ENCODE measurements at places on chromosomes 1 and 21. TPM values are rescaled to one million over a fixed set of nuclear protein-coding genes. Genes with fewer than 3 reads are reported as not detected.

MMEL1 gene
- 14.3 TPM for polyA plus RNA-seq

CENPL gene
- 7.0 TPM for polyA plus RNA-seq

FGR gene
- polyA plus RNA-seq = 4.0 TPM

KRTAP19-2 gene
- polyA plus RNA-seq = not detected

CRP gene
- not detected for polyA plus RNA-seq

CHI3L2 gene
- polyA plus RNA-seq = 2.4 TPM

C1orf56 gene
- polyA plus RNA-seq = 7.0 TPM

CIART gene
- 3.4 TPM for polyA plus RNA-seq

TTLL10 gene
- polyA plus RNA-seq = 0.64 TPM

NPPA gene
- polyA plus RNA-seq = 1.8 TPM

SHISAL2A gene
- polyA plus RNA-seq = 0.58 TPM

LCE2C gene
- polyA plus RNA-seq = not detected

IGSF9 gene
- polyA plus RNA-seq = 107 TPM

- H3K4me3 ChIP-seq = no peak overlapping the region
- H3K27me3 ChIP-seq = no peaks in the 10 kb centered on the region
- no peak overlapping the region for H3K27ac ChIP-seq
- DNase-seq = no peak
- H3K4me1 ChIP-seq = no peaks in the 10 kb centered on the region
Measured at GRCh38 chr1:210093461-210093860, 139.1 kb upstream of the SERTAD4 start.

GRCh38 chr1:17094664-17095063 lies 24.6 kb downstream of the PADI2 start:
- H3K36me3 ChIP-seq = peaks cover 47% of the 10 kb centered on the region
- no peak overlapping the region for H3K27ac ChIP-seq
- no peak for DNase-seq
- no peaks in the 10 kb centered on the region for H3K27me3 ChIP-seq
- H3K4me1 ChIP-seq = peaks cover 4% of the 10 kb centered on the region

DNA sequence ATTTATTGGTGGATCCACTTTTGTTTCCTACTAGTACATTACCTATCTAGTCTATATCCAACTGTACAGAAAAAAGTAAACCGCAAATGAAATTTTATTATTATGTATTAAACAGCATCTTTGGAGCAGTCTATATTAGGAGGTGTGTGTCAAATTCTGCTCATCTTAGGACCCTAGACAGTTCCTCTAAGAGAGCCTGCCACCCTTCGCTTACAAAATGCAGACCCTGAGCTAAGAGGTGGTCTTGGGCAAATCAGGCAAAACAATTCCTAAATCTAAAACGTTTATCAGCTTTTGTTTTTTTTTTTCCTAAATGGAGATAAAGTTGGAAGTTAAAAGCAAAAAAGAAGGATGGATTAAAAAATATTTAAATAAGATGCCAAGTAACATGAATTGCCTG lies 85.3 kb downstream of the PBX1 start:
- peaks cover 12% of the 10 kb centered on the region for H3K36me3 ChIP-seq
- no peak overlapping the region for H3K4me3 ChIP-seq
- peaks cover 34% of the 10 kb centered on the region for H3K4me1 ChIP-seq
- no peak overlapping the region for H3K27ac ChIP-seq

GRCh38 chr1:21870611-21871010 lies 58.5 kb downstream of the LDLRAD2 start:
- H3K36me3 ChIP-seq = peaks cover 67% of the 10 kb centered on the region
- no peak overlapping the region for H3K4me3 ChIP-seq
- no peak overlapping the region for H3K27ac ChIP-seq
- H3K4me1 ChIP-seq = peaks cover 10% of the 10 kb centered on the region
- no peaks in the 10 kb centered on the region for H3K27me3 ChIP-seq

DNA sequence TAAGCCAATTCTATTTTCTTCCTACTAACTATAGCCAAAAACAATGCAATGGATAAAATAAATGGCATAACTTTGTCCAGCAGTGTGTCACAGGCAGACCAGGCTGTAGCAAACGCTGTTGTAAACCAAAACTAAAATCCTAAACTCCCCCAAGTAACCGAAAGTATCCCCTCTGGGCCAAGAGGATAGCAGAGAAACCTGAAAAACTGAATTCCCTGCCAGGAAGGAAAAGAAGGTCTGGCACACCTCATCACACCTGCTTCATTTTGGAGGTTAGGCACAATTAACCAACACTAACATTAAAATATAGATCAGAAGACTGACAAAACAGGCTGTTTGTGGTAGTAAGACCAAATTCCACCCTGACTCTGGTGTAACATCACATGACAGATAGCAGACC lies 356.8 kb upstream of the C1orf87 start:
- H3K27ac ChIP-seq = no peak overlapping the region
- DNase-seq = no peak
- no peaks in the 10 kb centered on the region for H3K36me3 ChIP-seq

GRCh38 chr1:178411756-178412399 lies 84.9 kb downstream of the CLEC20A start:
- no peak overlapping the region for H3K27ac ChIP-seq
- no peaks in the 10 kb centered on the region for H3K27me3 ChIP-seq
- no peak for DNase-seq
- no peaks in the 10 kb centered on the region for H3K36me3 ChIP-seq
- H3K4me1 ChIP-seq = no peaks in the 10 kb centered on the region

DNA sequence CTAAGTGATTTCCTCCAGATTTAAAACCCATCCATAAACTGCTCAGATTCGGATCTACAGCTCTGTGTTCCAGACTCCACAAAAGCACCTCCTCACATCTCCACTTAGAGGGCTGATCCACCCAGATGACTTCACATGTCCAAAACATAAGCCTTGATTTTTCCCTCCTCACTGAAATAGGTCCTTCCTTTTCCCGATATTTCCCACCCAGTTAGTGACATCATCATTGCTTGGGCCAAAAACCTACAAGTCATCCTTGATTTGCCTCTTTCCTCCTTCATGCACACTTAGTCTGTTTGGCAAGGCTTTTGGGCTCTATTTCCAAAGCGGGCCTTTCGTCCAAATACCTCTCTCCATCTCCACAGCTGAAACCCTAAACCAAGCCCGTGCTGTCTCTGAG lies 32.3 kb downstream of the CCDC185 start:
- no peaks in the 10 kb centered on the region for H3K36me3 ChIP-seq
- no peak for DNase-seq
- no peaks in the 10 kb centered on the region for H3K4me1 ChIP-seq
- no peak overlapping the region for H3K4me3 ChIP-seq

DNA sequence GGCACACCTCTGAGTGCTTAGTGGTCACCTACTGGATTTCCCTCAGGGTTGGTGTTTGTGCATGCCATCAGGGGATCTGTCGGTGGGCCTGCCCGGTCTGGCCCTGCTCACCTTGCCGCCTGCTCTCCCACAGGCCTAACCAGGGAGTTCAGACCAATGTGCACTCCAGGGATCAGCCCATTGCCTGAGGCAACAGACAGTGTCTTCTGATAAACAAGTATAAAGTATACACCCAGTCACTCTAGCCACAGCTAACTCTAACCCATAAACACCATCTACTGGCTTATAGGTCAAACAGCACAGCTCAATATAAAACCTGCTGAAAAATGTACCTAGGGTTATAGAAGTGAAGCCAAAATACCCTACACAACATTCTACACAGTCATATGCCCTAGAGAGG lies 1300.0 kb downstream of the PLA2G4A start:
- no peak overlapping the region for H3K4me3 ChIP-seq
- no peaks in the 10 kb centered on the region for H3K27me3 ChIP-seq
- no peak overlapping the region for H3K27ac ChIP-seq
- no peak for DNase-seq

GRCh38 chr1:59768792-59769735 lies 45.7 kb upstream of the HOOK1 start:
- H3K4me1 ChIP-seq = no peaks in the 10 kb centered on the region
- no peaks in the 10 kb centered on the region for H3K27me3 ChIP-seq
- no peak overlapping the region for H3K27ac ChIP-seq
- H3K36me3 ChIP-seq = no peaks in the 10 kb centered on the region
- no peak for DNase-seq

- no peak overlapping the region for H3K4me3 ChIP-seq
- no peak overlapping the region for H3K27ac ChIP-seq
- no peak for DNase-seq
- H3K27me3 ChIP-seq = no peaks in the 10 kb centered on the region
Measured at GRCh38 chr1:89945852-89946476, 48.9 kb upstream of the ZNF326 start.

GRCh38 chr1:204191456-204191855 lies 4.8 kb downstream of the KISS1 start:
- H3K36me3 ChIP-seq = no peaks in the 10 kb centered on the region
- peaks cover 58% of the 10 kb centered on the region for H3K4me1 ChIP-seq
- no peaks in the 10 kb centered on the region for H3K27me3 ChIP-seq

- DNase-seq = no peak
- no peaks in the 10 kb centered on the region for H3K27me3 ChIP-seq
- no peak overlapping the region for H3K27ac ChIP-seq
- no peak overlapping the region for H3K4me3 ChIP-seq
Measured at GRCh38 chr1:60890664-60891063, 191.7 kb upstream of the NFIA start.

GRCh38 chr1:180031664-180032063 lies 77.1 kb downstream of the CEP350 start:
- no peaks in the 10 kb centered on the region for H3K4me1 ChIP-seq
- no peaks in the 10 kb centered on the region for H3K27me3 ChIP-seq
- no peak for DNase-seq
- no peak overlapping the region for H3K27ac ChIP-seq
- H3K4me3 ChIP-seq = no peak overlapping the region

- peaks cover 42% of the 10 kb centered on the region for H3K4me1 ChIP-seq
- no peaks in the 10 kb centered on the region for H3K27me3 ChIP-seq
- peak overlapping the region; percentile 99 for H3K27ac ChIP-seq
- DNase-seq = peak; percentile 99
Measured at GRCh38 chr1:31715087-31715872, 11.5 kb upstream of the COL16A1 start.

GRCh38 chr1:206664740-206665139 lies 20.0 kb upstream of the MAPKAPK2 start:
- DNase-seq = no peak
- H3K4me1 ChIP-seq = peaks cover 2% of the 10 kb centered on the region
- H3K27ac ChIP-seq = no peak overlapping the region

DNA sequence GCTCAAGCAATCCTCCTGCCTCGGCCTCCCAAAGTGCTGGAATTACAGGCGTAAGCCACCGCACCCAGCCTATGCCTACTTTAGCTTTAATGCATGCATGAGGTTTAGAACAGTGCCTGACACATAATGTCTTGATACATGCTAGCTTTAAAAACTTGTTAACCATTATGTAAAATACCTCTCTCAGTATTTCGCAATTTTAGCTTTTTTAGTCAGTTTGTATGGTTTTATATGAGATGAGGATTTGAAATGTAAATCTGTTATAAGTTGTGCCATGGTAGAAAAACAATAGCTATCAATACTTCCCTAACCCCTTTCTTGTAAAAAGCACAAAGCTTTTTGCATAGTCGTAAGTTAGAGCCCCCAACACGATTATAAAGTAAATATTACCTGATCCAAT lies 4.7 kb upstream of the AKNAD1 start:
- peaks cover 2% of the 10 kb centered on the region for H3K27me3 ChIP-seq
- H3K4me3 ChIP-seq = no peak overlapping the region
- no peak for DNase-seq
- no peaks in the 10 kb centered on the region for H3K36me3 ChIP-seq
- H3K4me1 ChIP-seq = peaks cover 3% of the 10 kb centered on the region

All from large intestine (tissue), 12 donors.